Mucosa of descending colon (tissue), 3 donors: ENCODE measurements at places on chromosomes 16 and 17. TPM values are rescaled to one million over a fixed set of nuclear protein-coding genes. Genes with fewer than 3 reads are reported as not detected.

- peak; percentile 94 for DNase-seq
Measured at GRCh38 chr17:75904749-75905521, at the start of gene MRPL38. Gene MRPL38 (minus strand): TSS chr17:75904884. CDS start chr17:75904875, 9 bp downstream.

DNA sequence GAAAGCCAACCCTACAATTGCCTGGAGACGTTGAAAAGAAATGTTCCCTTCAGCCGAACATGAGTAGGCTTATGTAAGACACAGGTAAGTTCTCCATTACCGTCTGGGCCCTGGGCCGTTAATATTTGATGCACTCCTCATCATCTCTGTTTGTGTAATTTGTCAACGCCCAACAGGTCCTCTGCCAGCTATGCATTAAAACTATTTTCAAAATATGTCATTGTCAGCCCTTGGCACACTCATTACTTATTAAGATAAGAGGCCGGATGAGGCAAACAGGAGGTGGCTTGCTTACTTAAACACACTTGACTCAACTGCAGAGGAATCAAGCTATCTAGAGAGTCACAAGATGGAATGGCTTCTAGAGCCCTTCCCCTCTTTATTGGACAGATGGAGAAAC lies 544.9 kb downstream of the TOX3 start:
- no peak for DNase-seq

DNA sequence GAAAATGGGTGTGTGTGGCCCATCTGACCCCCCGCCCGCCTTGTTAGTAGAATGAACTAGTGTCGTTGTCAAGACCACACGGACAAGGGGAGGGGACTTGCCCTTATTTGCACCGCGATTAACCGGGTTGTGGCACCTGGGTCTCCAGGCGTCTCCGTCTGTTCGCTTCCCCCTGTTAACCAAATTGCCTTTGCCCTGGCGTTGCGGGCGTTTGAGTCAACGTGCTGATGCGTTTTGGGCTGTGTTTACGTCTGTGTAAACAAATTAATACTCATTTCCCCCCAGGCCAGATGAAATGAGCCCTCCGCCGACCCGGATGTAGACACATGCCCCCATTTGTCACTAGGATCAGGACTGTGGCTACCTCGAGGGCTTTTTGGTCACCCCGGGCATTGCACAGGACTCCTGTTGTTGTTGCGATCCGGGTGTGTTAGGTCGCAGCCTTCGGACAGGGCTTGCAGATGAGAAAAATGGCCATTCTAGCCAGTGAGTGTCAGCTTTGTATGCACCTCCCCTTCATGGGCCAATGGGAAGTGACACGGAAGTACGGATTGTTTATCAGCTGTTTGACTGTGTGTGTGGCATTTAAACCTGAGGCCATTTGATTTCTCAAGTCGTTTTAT lies 906 bp downstream of the RBL2 start:
- peak; percentile 76 for DNase-seq

Gene CCDC200
- not detected for total RNA-seq

GRCh38 chr16:50386774-50387173 lies 18.0 kb upstream of the BRD7 start:
- no peak for DNase-seq

GRCh38 chr17:55190748-55191147 lies 74.0 kb upstream of the HLF start:
- no peak for DNase-seq

- no peak for DNase-seq
Measured at GRCh38 chr17:57517273-57517631, 227.8 kb downstream of the CCDC182 start.

DNA sequence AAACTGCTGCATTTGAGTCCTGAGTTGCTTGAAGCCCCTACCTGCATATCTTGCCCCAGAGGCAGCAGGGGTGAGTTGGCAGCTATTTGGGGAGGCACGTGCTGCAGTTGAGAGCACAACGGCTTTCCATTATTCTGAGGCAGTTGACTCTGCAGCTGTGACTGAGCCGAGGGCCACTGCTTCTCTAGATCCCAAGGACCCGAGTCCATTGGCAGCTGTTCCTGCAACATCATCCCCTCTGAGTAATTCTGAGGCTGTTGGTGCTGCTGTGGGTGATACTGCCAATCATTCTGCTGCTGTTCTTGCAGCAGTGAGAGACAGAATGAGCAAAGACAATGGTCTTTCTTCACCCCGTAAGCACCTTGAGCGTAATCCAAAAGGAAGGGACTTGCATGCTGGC lies 12.7 kb downstream of the TERF2IP start:
- DNase-seq, result no peak

Gene EVPLL
- total RNA-seq, result not detected

DNA sequence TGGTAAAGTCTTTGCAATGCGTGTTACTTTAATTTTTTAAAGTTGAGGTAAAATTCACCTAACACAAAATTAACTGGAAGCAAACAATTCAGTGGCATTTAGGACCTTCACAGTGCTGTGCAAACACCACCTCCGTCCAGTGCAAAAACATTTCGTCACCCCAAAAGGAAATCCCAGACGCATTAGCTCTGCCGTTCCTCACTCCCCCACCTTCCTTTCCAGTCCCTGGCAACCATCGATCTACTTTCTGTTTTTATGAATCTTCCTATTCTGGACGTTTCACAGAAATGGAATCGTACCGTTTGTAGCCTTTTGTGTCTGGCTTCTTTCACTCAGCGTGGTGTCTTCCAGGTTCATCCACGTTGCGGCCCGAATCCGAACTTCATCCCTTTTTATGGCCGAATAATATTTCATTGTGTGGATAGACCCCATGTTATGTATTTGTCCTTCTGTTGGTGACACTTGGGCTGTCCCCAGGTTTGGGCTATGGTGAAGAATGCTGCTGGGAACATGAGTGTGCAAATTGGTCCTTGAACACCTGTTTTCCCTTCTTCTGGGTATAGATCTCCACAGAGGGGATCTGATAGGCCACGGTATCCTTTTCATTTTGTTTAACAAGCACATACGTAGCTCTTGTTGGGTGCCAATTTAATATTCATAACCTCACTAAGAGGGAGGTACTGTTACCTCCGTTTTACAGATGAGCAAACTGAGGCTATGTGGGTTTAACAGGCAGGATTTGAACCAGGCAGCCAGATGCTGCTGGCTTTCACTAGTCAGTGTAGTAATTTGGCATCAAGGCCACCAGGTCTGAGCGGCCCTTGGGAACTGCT lies 232.0 kb upstream of the GSE1 start:
- DNase-seq, result no peak

GRCh38 chr16:11050536-11050935 lies 106.2 kb downstream of the CLEC16A start:
- DNase-seq, result no peak

DNA sequence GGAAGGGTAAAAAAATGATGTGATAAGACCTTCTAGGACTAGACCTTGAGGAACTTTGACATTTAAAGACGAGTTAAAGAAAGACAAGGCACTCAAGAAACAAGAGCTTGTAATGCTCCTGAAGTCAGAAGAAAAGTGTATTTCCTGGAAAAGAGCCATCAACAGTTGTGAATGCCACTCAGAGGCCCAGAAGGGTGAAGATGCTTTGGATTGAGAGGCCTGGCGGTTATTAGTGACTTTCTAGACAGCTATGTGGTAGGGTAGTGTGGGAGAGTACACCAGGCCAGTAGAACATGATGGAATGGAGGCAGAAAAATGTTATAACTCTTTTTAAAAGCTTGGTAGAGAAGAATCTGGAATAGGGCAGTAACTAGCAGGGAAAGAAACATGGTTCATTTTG lies 34.1 kb upstream of the ANKFN1 start:
- DNase-seq, result no peak

Gene RETREG3
- total RNA-seq, result 72.2 TPM

Gene KCNH4
- total RNA-seq, result 0.10 TPM

Gene CCL18
- 1.0 TPM for total RNA-seq

Gene PNMT
- total RNA-seq, result 1.5 TPM

Gene PKD1
- 80.8 TPM for total RNA-seq

DNA sequence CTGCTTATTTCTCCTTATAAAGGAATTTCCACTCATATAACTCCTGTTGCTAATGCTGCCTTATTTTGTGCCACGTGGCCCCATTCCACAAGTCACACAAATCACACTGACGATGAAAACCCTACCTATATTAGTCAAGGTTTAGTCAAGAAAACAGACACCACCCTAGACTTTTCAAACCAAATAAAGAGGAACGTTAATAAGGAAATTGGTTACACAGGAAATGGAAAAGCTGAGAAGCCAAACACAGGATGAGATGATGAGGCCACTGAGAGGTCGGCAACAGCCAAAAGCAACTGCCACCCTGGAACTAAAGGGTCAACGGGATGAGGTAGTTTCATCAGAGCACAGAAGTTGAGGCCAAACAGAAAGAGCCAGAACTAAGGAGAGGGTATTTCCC lies 47.3 kb upstream of the ALOX12 start:
- DNase-seq, result no peak

Gene NAA38
- total RNA-seq, result 73.5 TPM

Gene PIGL
- total RNA-seq, result 51.8 TPM

- DNase-seq, result no peak
Measured at GRCh38 chr17:76444518-76445311, 8.2 kb downstream of the UBE2O start.

DNA sequence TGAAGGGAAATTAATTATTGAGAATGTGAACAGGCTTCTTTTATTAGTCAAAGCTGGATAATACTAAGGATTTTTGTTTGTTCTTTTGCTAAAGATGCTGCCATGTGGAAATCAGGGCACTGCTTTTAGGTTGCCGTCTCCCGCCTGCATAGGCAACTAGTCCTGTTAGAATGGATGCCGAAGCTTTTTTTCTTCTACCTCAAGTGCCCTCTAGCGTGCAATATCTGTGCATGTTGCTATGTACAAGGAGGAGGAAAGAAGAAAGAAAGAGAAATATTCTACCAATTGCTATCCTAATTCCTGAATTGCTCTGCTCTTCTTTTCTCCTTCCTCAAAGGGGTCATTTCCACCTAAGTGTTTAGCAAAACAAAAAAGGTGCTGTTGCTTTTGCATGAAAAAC lies 5.2 kb upstream of the CDH8 start:
- DNase-seq, result no peak

DNA sequence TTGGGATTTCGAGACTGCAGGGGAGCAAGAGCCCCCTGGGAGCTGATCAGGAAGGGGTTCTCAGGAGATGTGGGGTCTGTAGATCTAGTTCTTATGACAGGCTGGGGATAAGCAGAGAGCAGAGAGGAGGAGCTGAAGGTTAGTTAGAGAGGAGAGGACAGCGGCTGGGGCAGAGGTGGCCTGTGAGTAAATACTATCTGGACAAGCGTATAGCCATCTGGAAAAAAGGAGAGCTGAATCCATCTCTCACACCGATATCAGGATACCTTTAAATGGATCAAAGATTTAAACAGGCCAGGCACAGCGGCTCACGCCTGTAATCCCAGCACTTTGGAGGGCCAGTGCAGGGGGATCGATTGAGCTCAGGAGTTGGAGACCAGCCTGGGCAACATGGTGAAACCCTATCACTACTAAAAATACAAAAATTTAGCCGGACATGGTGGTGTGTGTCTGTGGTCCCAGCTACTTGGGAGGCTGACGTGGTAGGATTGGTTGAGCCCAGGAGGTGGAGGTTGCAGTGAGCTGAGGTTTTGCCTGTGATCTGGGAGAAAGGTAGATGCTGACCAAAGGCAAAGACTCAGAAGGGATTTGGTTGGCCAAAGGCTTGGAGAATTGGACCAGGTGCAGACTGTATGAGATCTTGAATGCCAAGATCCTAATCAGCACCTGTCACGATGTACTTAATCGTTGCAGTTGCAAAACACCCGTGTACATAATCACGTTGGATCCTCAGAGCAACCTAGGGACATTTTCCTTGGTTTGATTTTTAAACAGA lies 18.9 kb upstream of the SLC25A19 start:
- DNase-seq, result no peak

Gene KRTAP2-3
- total RNA-seq, result not detected

DNA sequence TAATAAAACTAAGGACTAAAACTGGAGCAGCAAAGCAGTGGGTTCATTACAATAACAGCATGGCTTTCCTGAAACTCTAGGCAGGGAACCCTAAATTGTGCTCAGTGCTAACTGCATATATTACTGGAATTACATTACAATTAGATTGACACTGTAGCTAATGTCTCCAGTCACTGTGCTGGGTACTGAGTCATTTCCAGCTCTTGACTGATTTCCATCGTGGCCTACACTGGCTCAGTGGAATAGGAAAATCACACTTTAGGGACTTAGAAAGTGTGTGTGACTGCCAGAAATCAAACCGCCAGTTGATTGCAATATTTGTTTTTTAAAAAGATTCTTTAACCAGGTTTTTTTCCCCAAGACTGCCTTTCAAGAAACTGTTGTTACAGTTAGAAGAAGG lies 1447.4 kb upstream of the GOT2 start:
- DNase-seq, result no peak

Gene ZDHHC1
- total RNA-seq, result 9.2 TPM

Gene MYOCD
- total RNA-seq, result 136 TPM

Gene DPEP3
- total RNA-seq, result not detected

- DNase-seq, result no peak
Measured at GRCh38 chr17:2482218-2482617, 29.5 kb downstream of the METTL16 start.

Gene CHST5
- total RNA-seq, result 27.4 TPM

Gene KRTAP4-3
- total RNA-seq, result not detected

- peak; percentile 56 for DNase-seq
Measured at GRCh38 chr17:58156839-58157803, 8.9 kb downstream of the OR4D1 start.

Gene CPHXL2
- not detected for total RNA-seq

DNA sequence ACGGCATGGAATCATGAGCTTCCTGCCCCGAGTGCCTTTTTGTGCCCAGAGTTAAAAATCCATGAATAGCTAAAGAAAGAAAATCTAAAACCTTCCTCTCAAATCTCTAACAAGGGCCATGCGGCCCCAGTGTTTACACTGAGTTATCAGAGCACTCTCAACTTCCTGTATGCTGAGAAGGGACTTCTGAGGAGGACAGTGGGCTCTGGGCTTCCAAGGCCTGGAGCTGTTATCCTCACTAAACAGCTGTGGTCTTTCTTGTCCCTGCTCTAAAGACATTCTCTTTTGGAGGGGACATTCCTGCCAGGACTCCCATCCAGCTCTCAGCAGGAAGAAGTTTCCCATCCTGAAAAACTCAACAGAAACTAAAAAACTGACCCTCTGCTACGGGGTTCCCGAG lies 135.6 kb downstream of the AATF start:
- no peak for DNase-seq

- DNase-seq, result no peak
Measured at GRCh38 chr17:50533185-50533584, 650 bp downstream of the EPN3 start.

DNA sequence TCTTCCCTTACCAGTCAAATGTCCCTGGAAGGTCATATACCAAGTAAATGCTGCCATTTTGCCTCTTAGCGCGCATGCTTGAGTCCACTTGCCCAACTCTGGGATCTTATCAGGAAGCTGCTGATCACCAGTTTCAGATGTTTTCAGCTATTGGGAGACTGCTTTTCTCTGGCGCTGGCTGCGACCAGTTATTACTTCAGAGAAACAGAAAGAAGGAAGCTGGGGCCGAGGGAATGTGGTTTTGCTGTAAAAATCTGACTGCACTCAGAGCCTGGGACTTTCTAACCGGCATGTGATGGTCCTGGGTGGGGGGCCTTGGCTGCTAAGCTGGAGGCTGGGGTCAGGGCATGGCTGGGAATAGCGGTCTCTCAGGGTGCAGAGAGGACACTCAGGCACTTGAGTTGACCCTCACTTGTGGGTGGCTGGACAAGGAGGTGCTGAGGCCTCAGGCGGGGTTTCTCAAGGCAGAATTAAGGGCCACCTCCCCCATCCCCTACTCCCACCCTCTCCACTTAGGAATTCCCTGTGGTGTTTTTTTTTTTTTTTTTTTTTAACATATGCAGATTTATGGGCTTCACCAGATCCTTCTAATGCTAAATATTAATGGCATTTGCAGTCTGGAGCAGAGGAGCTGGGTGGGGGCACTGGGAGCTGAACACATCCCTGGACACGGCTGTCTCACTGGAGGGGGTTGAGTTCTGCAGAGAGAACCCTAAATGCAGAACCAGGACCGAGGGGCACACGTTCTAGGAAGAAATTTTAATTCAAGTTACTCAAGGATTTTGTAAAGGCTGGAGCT lies 145.8 kb downstream of the CYLD start:
- no peak for DNase-seq

Gene YWHAE
- 494 TPM for total RNA-seq
